H1 (cell line): ENCODE measurements at places on chromosomes 2 and 18. TPM values are rescaled to one million over a fixed set of nuclear protein-coding genes. Genes with fewer than 3 reads are reported as not detected.

Gene LHCGR
- total RNA-seq = 0.31 and 0.73 TPM in 2 replicates

DNA sequence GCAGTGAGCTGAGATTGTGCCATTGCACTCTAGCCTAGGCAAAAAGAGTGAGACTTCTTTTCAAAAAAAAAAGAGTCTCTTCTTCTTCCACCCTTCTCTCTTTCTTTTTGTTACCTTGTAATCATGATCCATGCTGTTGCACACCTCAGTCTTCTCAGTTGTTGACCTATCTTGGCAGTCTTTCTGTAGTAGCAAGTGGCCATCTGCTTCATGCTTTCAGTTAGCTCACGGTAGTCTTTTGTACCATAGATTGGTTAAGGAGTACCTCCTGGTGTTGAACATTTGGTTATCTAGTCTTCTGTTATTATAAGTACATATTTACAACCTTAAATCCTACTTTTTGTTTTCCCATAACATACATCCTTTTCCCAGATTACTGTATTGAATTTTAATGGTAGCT lies 3.1 kb downstream of the GORASP2 start:
- H3K27me3 ChIP-seq = no peaks in the 10 kb centered on the region
- no peak overlapping the region for H3K27ac ChIP-seq
- H3K4me3 ChIP-seq = no peak overlapping the region
- DNase-seq = no peak
- H3K36me3 ChIP-seq = peaks cover 1% of the 10 kb centered on the region; the same call in 1 of the 2 replicates

DNA sequence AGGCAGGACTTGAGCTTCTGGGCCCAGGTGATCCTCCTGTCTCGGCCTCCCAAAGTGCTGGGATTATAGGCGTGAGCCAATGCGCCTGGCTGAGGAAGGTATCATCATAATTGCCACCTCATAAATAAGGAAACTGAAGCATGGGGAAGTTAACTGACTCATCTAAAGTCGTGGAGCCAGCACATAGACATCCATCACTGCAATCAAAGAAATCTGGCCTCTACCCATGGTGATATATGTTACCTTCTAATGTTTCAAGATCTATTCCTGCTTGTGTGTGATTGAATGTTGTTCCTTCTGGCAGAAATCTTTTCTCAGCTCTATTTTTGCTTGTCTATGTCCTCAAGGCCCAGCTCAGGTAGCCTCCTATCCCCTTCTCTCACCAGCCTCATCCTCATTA lies 105.1 kb upstream of the AQP4 start:
- H3K4me1 ChIP-seq = no peaks in the 10 kb centered on the region
- no peak overlapping the region for H3K27ac ChIP-seq
- no peak for DNase-seq
- H3K36me3 ChIP-seq = no peaks in the 10 kb centered on the region

Gene LYPD6
- 8.8 and 8.9 TPM in 2 replicates for total RNA-seq

Gene DSC1
- not detected in 2 replicates for total RNA-seq

DNA sequence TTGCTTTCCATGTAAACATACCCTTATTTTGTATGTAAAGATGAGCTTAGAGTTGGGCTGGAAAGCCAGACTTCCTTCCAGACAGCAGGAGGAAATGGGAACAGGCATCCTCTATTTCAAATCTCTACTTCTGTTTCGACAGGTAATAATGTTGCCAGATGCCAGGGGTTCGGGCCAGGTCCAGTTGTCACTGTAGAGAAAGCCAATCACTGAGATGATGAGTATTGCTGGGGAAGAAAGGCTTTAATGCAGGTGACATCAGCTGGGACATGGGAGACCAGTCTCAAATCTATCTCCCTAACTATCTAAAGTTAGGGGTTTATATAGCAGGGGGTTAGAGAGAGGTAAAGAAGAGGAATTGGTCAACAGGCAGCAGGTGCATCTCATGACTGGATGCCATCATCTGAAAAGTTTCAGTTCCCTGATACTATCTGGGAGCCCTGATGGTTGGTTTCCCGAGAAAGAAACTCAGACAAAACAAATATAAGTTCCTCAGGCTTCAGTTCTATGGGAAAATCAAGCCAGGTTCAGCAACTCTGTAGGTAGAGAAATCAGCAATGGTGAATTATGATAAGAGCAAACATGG lies 9.3 kb upstream of the MTCL1 start:
- no peaks in the 10 kb centered on the region for H3K36me3 ChIP-seq
- no peak overlapping the region for H3K27ac ChIP-seq
- DNase-seq = no peak
- no peaks in the 10 kb centered on the region for H3K27me3 ChIP-seq
- no peak overlapping the region for H3K4me3 ChIP-seq
- H3K4me1 ChIP-seq = no peaks in the 10 kb centered on the region

Gene SLC1A4
- 0.57 and 0.86 TPM in 2 replicates for total RNA-seq

- DNase-seq = no peak
- H3K4me1 ChIP-seq = no peaks in the 10 kb centered on the region
- H3K4me3 ChIP-seq = no peak overlapping the region
- H3K27me3 ChIP-seq = no peaks in the 10 kb centered on the region
These were observed 926.8 kb upstream of the SLC39A10 start for GRCh38 chr2:194730266-194730665.

- no peaks in the 10 kb centered on the region for H3K4me1 ChIP-seq
- H3K36me3 ChIP-seq = no peaks in the 10 kb centered on the region
- no peak overlapping the region for H3K4me3 ChIP-seq
- DNase-seq = no peak
- no peaks in the 10 kb centered on the region for H3K27me3 ChIP-seq
These were observed 159.9 kb downstream of the CTIF start for GRCh38 chr18:48698707-48699106.

DNA sequence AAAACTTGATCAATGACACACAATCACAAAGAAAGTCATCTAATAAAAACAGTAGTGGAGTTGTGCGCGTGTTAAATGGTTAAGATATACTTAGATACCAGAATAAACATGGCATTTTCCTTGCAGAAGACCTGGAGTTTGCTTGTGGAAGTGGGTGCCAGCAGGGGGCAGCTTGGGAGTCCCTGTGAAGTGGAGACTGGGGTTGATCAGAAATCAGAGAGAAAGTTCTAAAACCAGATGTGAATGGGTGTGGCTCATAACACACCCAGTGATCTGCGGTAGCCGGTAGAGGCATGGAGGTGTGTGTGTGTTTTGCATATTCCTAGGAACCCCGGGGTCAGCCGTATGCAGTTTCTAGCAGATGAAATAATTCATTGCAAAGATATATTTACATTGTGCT lies 300.1 kb upstream of the TRIB2 start:
- H3K4me3 ChIP-seq = no peak overlapping the region
- no peak overlapping the region for H3K27ac ChIP-seq
- no peaks in the 10 kb centered on the region for H3K4me1 ChIP-seq
- no peaks in the 10 kb centered on the region for H3K27me3 ChIP-seq
- DNase-seq = no peak

DNA sequence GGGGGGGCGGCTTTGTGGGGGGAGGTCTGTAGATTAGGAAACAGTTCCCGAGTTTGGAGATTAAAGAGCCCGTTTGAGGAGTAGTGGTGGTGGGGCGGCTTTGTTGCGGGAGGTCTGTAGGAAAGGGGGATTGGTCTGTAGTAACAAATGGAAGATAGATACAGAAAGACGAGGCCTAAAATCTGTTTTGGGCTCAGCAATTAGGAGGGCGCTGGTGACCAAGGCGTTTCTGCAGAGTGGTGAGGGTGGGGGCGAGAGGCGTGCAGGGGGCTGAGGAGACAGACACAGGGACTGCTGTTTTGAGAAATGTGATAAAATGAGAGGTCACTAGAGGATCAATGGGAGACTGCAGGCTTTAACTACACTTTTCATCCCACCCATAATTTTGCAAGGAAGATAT lies 1.6 kb upstream of the ADNP2 start:
- no peak overlapping the region for H3K4me3 ChIP-seq
- H3K36me3 ChIP-seq = no peaks in the 10 kb centered on the region
- no peak for DNase-seq
- H3K27ac ChIP-seq = no peak overlapping the region

DNA sequence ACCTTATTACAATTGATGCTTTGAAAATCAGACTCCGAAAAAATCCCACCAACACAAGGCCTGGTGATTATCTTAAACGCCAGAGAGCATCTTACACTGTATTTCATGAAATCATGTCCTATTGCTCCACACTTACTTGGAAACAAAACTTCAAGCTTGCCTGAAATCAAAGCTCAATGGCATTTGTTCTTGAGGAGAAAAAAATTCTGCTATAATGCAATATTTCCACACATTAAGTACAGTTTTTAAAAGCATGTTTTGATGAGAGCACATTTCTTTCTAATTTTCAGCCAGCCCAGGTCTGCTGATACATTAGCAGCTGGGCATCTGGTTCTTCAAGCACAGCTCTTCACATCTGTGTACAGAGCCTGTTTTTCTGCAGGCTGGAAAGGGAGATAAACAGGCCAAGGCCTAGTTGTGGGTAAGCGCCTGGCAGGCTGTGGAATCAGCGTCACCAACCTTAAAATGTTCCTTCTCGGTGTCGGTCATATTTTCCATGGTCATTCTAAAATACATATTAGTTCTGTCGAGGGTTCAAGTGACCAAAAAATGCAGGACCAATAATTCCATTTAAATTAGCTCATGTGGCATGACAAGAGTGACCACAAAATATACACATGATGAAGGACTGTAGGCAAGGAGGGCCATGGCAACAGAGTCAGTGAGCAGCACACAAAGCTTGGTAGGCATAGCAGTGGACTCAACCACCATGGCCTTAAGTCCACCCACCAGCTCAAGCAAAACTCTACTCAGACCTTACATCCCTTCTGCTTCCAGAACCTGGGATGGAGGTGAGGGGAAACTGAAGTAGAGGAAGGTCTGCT lies 20.9 kb downstream of the SLC8A1 start:
- H3K27me3 ChIP-seq = no peaks in the 10 kb centered on the region
- H3K4me3 ChIP-seq = no peak overlapping the region
- no peaks in the 10 kb centered on the region for H3K4me1 ChIP-seq
- DNase-seq = no peak

- H3K4me3 ChIP-seq = no peak overlapping the region
- no peaks in the 10 kb centered on the region for H3K4me1 ChIP-seq
- H3K36me3 ChIP-seq = no peaks in the 10 kb centered on the region
These were observed 80.6 kb upstream of the HS6ST1 start for GRCh38 chr2:128399256-128399655.

GRCh38 chr2:105504459-105504858 lies 105.6 kb upstream of the FHL2 start:
- H3K36me3 ChIP-seq = no peaks in the 10 kb centered on the region
- no peaks in the 10 kb centered on the region for H3K27me3 ChIP-seq
- peaks cover 4% of the 10 kb centered on the region for H3K4me1 ChIP-seq
- no peak overlapping the region for H3K4me3 ChIP-seq
- no peak for DNase-seq
- no peak overlapping the region for H3K27ac ChIP-seq

GRCh38 chr2:27807476-27807875 lies 36.0 kb downstream of the MRPL33 start:
- no peaks in the 10 kb centered on the region for H3K36me3 ChIP-seq
- no peaks in the 10 kb centered on the region for H3K27me3 ChIP-seq

Gene MBD2
- 36.2 TPM in 2 replicates for total RNA-seq
